ENCODE measurements at places on chromosomes 2 and 18.

DNA sequence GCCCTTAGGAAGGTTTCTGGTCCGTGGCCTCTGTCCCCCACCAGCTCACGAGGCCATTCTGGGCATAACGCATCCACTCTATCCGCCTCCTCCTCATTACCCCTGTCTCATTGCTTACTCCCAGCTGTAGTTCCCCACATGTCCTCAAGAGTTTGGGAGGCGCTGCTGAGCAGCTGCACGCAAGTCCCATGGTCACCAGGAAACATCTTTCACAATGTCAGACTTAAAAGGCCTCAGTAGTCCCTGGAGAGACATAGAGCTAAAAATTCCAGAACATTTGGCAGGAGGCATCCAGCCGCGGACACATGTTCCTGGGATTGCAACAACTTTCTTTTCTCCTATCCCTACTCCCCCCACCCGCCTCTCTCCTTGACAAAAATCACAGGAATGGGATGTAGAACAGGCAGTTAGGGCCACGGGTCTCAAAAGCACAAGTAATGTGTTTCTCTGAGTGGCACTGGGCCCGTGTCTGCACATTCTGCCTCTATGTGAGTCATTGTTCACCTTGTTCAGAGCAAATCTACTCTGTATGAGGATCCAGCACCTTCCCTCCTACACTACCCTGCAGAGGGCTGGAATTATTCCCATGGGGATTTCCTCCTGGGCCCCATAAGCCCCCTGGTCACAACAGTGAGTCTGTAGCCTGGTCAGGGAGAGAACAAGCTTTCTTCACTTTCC lies 8.1 kb downstream of the LBH start:
- no peak for DNase-seq

GRCh38 chr2:73939419-73939818 lies 12.7 kb downstream of the DGUOK start:
- DNase-seq = no peak

- no peak for DNase-seq
Measured at GRCh38 chr2:27078267-27079194, at the start of gene EMILIN1. TSS of gene EMILIN1 (plus strand) at chr2:27078615. CDS start at chr2:27079066, 451 bp downstream.

DNA sequence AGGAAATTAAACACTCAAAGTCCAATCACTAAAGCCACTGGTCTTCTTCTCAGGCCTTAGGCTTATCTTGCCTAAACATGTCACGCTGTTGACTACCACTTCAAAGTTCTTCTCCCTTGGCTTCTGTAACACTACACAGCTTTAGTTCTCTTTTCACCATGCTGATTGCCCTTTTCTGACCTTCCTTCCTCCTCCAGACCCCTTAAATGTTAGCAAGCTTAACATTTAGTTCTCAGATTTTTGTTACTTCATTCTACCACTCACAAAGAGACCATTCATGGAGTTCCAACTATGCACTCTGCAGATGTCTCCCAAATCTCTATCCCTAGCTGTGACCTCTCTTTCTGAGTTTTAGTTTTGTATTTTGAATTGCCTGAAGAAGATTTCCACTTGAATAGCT lies 64.4 kb downstream of the TTC21B start:
- no peak for DNase-seq

GRCh38 chr2:95315801-95316411 lies 18.8 kb downstream of the KCNIP3 start:
- DNase-seq = no peak

DNA sequence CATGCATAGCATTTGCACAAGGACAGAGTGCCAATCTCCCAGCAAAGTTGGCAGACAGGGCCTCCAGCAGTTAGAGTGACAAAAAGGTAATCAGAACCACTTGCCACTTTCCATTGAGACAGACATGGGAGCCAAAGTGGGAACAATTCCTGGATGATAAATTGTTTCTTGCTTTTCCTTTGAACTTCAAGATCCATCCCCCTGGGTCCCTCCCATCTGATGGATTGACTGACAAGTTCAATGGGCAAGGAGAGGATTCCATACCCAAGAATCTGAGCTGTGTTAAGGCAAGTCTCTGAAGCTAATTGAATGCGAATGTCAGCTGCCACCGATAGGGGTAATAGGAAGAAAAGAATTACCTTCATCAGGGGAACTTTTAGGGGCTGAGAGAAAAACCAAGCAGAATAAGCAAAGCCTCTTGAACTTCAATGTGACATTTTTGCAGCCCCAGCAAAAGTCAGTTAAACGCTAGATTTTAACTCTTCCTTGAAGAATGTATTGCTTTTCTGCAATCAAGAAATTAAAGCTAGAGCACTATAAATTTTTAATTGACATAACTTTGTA lies 96.5 kb downstream of the LYPD1 start:
- no peak for DNase-seq

- no peak for DNase-seq
Measured at GRCh38 chr18:77086656-77087392, 45.8 kb downstream of the MBP start.

DNA sequence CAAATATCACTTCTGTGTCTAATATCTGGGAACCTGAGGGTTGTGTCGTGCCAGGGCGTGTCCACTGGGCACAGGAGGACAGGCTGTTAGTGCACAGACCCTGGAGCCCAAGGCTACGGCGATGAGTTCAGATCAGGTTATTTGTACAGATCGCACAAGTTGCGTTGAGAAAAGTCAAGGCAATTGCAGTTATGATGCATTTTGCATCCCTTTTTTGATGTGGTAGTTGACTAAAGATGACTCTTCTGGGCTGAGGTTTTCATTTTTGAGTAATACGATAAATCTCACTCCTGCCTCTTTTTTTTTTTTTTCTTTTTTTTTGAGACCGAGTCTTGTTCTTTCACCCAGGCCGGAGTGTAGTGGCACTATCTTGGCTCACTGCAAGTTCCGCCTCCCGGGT lies 7.2 kb downstream of the RBFA start:
- no peak for DNase-seq

DNA sequence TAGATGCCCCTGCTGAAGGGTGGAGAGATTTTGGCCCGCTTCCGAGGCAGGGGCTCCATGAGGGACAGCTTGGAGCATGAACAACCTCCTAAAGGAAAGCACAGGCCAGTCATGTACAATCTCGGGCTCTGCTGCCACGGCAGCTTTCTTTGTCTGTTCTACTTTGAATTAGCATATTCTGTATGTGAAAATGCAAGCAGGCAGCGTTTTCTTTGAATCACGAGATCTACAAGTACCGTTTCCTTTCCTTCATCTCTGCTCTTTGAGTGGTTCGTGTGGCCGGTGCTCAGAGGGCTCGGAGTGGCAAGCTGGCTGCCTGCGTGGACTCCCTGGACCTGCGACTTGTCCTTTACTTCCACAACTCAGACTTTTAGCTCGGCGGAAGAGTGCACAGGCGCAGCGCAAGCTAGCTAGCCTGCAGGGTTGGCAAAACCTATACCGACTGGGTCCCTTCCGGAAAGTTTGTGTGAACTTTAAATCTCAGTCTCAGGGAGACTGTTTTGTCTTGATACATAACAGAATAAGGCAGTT lies 6.9 kb downstream of the TWIST2 start:
- no peak for DNase-seq

All from stimulated activated CD4-positive, alpha-beta T cell treated with anti-CD3 and anti-CD28 coated beads, TNF-alpha, amount 100 ng/mL, for 4 hours (primary cell).